ENCODE measurements at places on chromosomes 7 and 10.

DNA sequence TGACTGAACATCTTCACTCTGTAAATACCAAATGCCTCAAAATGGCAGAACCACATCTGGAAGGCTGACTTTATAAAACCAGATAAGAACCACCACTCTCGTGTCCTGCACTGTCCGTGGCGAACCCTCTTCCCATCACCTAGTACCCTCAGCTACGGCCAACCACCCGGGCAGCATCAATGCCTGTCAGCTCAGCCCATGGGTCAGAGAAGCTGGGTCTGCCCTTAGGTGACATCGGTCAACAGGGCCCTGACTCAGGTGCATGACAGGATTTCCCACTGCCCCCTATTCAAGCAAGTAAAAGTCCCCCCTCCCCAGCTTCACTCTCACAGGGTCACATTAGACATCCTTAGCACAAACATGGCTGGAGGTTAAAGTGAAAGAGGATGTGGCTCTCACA, 56.6 kb downstream of the HSPA12A start:
- no peak for DNase-seq

- no peak for DNase-seq
These were observed 579.8 kb downstream of the GLRX3 start for GRCh38 chr10:130715686-130716670.

GRCh38 chr7:123237-123636, 69.1 kb upstream of the FAM20C start:
- DNase-seq, result no peak

DNA sequence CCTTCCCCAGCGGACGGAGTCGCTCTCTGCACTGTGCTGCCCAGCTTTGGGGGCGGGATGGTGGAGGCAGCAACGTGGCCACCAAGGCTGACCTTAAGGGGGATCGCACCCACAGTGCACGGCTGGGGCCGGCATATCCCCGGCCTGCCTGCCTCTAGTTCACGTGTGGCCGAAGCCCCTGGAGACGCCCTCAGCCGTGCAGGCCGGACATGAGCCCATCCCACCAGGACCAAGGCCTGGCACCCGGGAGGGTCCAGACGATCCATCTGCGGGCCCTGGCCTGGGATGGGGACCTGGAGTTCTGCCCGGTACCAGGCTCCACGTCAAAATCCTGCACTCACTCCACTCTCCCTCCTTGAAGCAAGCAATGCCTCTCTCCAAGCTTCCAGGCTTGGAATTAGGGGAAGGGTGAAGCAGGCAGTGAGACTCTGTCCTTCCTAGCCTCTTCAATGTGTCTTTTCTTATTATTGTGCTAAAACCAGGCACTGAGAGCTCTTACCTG, 520.8 kb downstream of the REEP3 start:
- DNase-seq, result no peak

DNA sequence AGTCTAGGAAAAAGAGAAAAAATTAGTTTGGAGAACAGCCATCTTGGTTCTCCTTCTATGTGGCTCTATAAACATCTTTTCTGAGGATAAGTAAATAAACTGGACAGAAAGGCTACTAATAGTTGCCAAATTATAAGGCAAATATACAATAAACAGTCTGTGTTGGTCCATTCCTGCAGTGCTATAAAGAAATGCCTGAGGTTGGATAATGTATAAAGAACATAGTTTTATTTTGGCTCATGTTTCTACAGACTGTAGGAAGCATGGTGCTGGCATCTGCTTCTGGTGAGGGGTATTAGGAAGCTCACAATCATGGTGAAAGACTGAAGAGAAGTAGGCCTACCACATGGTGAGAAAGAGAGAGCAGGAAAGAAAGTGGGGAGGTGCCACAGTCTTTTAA, 209.7 kb downstream of the MACC1 start:
- DNase-seq, result no peak

GRCh38 chr10:58291538-58292174, 22.7 kb downstream of the CISD1 start:
- no peak for DNase-seq

DNA sequence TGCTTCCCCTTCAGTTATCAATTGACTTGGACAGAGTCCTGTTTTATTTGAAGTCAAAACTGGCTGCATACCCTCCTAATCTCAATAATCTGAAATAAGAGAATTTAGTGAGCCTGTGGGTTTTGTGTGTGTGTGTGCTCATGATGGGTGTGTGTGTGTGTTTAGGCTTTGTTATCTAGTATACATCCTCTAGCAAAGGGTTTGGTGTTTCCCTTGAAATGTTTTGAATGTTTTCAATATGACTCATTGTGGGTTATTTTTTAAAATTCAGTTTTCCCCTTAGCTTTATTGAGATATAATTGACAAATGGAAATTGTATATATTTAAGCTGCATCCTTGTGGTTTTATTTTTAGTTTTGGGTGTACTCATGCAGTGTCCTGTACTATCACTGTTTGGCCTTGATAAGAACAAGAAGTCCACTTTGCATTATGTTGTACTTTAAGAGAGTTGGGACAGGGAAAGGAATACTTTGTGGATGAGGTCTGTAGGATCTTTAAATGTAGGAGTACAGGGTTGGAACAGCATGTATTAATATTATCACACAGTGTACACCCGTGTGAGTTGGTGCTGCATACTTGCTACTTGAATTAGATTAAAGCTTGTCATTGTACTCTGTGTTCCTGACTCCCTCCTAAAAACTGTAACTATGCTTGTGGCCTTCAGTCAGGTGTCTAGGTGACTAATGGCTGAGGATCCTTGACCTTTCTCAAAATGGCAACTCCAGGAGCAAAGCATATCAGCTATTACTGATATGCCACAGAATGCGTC, 58.3 kb downstream of the VCL start:
- no peak for DNase-seq

DNA sequence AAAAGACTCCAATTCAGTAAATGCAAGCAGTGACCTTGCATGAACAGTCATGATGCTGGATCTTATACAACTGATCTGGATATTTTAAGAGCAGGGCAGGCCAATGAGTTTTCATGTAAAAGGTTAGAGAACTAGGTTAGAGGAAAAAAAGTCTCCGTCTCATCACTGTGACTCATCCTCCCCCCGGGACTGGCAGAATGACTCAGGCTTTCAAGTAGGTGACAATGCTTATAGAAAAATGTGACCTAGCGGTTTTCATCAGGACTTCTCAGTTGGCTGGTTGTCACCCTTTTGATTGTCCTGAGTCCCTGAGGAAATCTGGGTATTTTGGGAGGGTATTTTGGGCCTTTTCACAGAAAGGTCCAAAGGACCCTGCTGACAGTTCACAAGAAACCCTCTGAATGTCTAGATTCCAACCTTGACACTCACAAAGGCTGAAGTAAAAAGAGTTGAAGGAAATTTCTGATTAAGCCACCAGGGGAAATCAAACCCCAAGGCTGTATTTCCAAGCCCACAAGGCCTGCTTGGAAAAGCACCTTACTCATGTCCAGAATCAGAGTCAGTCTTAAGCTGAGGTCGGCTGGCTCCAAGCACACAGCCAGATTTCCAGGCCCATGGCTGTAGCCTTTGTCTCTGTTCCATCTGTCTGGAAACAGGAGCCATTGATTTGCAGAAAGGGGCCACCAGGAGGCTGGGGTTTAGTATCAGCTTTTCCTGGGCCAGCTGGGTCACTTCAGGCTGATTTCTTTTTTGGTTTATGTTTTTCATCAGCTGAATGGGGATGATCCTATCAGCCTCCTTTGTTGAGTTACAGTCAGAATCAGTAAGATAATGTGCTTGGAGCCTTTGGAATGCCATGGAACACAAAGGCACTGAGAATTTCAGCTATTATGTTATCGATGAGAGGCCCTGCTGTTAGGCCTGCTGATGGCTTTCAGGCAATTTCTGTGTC, 226.4 kb upstream of the HABP2 start:
- DNase-seq, result no peak

DNA sequence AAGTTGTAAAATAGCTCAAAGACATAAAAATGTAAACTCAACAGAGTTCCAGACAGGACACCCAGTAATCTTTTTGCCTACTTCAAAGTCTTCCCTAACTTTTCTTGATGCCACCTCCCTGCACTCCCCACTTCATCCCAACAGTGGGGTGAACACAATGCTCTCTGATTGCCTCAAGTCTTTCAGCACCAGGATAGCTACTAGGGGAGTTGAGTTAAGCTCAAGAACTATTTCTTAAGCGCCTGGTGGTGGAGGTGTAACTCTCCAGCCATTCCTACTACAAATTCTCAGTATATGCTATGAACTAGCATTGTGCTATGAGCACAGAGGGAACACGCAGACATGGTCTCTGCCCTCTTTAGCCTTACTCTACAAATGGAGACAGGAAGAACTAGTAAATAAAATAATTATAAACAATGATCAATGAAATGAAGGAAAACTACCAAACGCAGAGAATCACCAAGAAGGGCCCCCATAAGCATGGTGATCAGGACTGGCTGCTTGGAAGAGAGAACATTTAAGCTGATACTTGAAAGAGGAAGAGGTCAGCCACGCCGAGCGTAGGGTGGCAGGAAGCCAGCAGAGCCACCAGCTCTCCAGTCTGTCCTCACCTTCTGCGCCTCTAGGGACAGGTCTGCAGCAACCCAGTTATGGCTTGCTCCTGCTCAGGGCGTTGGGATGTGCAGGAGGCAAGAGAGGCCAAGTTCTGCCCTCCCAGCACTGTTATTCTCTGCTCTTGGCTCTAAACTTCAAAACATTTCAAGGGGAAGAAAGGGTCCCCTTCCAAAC, 16.7 kb upstream of the FRA10AC1 start:
- DNase-seq, result no peak

GRCh38 chr10:7372504-7372903, 38.3 kb downstream of the SFMBT2 start:
- no peak for DNase-seq

GRCh38 chr7:36083626-36084380, 69.3 kb upstream of the EEPD1 start:
- DNase-seq, result no peak

DNA sequence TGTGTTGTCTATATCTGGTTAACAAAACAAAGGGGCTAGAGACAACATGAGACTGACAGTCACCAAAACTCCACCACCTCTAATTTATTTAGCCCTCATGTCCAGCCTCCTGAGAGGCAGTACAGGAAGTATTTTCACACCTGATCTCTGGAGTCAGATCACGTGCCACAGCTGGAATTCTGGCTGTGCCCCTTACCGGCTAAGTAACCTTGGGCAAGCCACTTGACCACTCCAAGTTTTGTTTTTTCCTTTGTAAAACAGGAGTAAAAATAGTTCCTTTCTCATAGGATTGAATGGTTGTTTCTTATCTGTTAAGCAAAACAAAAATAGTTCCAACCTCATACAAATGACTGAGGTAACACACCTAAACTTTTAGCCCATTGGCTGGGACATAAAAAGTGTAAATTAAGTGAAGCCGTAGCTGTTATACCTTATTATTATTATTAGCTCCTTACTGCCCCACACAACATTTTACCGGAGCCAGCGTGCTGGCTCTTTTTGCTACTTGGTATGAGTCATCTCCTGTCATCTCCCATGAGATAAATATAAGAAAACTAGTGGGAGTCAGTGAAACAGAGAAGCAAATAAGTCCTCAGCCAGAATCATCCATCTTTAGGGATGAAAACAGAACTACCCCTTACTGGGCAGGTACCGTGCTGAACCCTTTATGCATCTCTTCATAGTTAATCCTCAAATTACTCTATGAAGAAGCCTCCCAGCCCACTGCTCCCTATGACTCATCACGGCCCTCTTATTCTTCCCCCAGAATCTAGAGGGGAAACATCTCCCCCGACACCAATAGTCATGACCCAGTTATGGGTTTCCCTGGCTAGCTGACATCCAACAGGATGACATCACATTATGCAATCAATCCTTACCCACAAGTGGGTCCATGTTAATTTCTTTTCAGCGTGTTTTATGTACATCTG, 44.9 kb downstream of the PPP1R3C start:
- DNase-seq, result no peak

DNA sequence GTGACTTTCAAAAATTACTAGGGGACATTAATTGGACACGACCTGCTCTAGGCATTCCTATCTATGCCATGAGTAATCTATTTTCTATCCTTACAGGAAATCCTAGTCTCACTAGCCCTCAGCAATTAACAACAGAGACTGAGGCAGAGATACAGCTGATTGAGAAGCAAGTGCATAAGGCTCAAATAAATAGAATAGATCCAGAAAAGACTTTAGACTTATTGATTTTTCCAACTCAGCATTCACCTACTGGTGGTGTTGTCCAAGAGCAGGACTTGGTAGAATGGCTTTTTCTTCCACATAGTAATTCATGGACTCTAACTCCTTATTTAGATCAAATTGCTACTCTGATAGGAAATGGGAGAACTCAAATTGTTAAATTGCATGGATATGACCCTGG, 148.0 kb downstream of the ZNF33B start:
- DNase-seq, result no peak
